ENCODE measurements at places on chromosomes 11 and 22.

- no peak for DNase-seq
Measured at GRCh38 chr22:17064498-17065100, 20.2 kb upstream of the IL17RA start.

- DNase-seq, result no peak
Measured at GRCh38 chr22:46349238-46349637, 13.7 kb downstream of the TRMU start.

GRCh38 chr22:17243524-17243923, 24.3 kb upstream of the ADA2 start:
- no peak for DNase-seq

DNA sequence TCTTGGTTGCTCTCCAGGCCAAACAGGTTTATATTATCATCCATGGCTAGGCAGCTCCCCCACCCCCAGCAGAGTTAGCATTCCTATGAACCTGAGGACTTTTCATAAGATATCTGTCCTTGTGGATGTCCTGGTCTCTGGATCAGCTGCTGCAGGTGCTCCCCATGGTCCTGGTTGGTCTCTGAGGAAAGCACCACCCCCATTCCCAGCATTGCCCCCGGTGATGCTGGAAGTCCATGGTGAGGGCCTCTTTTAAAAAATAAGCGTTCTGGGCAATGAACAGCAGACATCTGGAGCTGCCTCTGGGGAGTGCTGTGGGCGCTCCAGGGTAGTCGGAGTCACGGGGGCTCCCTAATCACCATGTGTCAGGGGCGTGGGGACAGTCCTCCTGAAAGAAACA, 26.6 kb downstream of the DKK3 start:
- no peak for DNase-seq

GRCh38 chr11:35303596-35304385, 115.6 kb downstream of the SLC1A2 start:
- DNase-seq, result no peak

DNA sequence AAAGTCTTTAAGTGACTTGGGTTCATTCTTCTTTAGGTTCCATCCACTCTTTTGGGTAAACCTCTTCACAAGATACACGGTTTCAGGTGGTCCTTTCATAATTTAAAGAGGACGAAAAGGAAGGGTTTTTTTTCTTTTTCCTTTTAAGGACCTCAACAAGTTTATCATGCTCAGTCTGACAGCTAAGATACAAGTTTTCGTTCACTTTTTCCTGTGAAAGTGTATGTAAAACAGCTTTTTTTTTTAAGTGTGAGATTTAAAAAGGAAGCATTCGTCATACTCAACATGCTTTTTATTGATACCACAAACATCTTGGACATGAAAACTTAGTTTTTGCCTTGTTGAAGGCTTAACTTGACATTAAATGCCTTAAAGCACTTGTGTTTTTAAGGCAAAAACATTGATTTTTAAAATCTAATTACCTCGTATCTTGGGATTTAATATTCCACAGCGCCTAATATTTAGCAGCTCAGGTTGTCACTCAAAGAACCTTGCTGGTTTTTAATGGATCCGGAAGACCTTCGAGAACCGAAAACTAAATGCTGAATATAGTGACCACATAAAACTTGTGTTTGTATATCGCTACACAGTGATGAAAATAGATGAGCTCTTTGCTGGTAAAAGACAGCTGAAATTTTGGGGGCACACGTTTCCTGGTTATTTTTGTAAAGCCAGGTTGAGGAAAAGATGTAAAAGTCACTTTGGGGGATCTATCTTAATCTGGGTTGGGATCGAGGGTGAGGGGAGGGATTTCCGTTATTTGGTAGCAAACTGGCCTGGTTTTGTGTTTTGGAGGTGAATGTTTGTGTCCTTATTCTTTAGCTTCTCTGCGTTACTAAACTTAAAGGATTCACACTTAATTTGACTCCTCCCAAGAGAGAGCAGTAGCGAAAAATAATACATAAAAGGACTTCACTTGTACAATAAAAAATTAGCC, 2.3 kb downstream of the PCF11 start:
- no peak for DNase-seq

DNA sequence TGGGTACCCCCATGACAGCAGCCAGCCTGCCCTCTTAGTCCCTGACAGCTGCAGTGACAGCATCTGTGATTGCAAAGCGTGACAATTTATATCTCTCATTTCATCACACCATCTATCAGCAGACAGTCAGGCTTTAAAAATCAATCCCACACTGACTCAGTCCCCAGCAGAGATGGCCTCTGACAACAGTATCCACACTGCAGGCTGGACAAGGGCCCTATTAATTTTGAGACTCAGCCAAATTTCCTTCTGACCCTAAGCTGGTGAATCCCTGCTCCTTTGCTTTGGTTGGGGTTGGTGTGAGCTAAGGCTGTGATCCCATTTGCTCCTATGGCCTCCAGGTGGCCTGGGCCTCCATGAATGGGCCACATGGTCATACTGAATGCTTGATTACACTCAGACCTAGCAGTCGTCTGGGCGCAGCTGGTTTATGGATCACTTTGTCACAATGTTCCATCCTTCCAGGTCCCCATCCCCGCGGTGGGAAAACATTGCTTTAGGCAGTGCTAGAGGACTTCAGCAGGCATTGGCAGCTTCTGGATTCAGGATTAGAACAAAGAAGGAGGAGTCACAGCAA, 68.2 kb upstream of the B3GAT1 start:
- no peak for DNase-seq

DNA sequence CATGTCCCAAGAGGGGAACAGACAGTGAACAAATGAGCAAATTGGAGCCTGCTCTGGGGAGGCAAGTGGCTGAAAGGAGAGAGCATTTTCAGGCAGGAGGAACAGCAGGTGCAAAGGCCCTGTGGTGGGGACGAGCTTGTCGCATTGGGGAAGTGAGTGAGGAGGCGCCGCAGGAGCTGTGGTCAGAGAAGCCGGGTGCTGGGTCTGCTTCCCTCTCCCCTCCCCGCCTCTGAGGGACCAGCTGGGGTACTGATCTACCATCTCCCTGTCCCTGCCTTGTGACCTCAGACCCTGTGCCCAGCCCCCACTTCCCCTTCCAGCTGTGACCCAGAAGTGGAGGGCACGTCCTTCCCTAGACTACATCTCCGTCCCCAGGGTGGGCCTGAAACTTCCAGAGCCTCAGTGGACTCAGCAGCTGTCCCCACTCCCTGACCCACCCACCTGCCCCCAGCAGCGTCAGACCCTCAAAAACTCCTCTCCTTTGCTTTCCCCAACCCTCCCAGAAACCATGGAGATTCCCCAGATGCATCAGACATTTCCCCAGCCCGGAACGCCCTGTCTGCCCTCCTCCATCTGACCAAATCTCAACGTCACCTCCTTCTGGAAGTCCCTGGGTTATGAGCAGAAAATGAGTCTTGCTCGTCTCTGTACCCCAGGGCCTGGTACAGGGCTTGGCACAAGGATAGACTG, 19.7 kb upstream of the PDGFB start:
- DNase-seq, result no peak

- no peak for DNase-seq
Measured at GRCh38 chr11:67662835-67663531, 11.4 kb downstream of the ALDH3B2 start.

DNA sequence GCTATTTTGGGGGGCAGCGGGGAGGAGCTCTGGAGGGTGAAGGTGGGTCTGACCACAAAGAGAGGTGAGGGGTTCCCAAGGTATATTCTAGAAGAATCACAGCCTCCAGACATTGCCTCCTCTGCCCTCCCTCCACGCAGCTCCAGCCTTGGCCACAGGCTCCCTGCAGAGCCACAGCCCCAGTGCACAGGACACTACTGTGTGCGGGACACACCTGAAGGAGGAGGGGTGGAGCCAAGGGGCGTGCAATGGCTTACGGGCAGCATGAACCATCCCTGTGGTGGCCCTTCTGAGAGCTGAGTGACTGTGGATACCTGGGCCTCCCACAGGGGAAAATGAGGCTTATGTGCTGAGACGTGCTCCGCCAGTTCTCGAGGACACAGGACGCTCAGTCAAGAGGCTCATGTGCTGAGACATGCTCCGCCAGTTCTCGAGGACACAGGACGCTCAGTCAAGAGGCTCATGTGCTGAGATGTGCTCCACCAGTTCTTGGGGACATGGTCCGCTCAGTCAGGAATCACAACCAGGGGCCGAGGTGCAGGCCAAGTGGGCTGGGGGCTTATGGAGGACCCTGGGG, 417.3 kb downstream of the SHANK2 start:
- DNase-seq, result no peak

DNA sequence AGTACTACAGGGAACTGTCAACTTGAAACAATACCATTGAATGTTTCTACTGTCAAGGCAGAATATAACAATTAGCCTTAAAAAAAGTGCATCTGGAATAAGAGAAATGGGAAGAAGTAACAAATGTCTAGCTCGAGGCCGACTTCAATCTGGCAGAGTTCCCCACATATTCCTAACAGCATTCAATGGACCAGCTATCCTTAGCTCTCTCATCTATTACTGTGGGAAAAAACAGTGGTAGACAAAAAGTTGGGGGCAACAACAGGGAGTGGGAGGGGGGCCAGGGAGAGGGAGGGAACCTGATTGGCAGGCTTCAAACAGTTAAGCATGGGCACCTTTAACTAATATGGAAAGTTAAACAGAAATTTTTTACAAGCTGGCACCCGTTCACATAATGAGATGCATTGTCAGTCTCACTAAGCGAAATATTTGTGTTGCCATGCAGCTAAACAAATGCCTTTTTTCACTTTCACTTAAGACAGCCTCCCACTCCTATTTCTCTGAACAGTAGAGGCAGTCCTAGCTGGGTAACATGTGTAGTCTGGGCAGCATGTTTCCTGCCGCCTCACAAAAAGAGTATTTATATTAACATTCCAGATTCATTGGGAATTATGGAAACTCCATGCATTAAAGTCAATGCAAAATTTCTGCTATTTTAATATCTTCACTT, 62.2 kb upstream of the SOX6 start:
- DNase-seq, result no peak

DNA sequence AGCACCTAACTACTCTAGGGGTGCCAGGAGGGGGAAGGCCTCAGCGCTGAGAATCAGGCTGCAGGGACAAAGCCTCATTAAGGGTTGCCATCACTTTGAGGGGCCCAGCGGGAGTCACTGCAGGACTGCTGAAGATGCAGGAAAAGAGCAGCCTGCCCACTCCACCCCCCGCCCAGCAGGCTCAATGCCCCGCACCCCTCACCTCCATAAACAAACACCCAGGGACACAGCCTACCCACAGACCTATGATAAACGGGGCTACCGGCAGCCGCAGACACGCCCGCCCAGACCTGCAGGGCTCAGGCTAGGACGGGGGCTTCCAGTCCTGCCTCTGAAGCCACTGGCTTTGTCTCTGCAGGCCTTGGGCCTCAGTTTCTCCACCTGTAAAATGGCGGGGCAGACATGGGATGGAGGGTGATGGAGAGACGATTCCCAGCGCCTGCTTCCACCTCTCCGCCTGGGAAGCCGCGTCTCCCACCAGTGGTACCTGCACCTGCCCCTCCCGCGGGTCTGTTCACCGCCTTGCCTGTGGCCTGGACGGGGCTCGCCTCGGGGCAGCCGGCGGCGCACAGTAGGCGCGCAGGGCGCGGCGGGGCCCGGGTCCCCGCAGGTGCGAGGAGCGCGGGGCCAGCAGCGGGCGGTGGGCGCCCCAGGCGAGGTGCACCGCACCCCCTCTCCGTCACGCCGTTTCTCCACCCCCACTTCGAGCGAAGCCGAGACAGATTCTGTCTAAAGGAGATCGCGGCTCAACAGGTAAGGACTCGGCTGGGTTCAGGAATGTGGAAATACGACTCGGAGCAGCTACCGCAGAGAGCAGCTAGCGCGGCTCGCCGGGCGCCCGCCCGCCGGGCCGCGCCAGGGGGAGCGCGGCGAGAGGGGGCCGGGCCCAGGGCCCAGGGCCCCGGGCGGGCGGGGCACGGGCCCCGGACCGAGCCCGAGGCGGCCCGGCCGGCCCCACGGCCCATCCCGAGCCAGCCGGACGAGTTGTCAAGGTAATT, 1.5 kb downstream of the WNT7B start:
- DNase-seq, result no peak

DNA sequence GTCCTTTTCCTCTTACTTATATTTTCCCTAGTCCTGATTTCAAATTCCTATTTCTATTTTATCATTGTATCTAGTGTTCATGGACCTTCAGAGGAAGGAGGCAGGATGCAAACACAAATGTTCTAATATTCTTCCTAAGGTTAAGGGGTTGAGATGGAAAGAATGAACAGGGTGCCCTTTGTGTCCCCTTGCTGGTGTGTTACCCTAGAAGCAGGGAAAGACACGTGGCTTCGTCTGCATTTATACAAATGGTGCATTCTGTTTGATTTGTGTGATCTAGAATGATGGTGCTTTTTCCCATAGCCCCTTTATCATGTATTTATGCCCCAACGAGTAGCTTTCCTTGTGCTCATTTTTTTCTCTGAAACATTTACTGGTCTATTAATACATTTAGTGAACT, 76.2 kb downstream of the PLEKHA7 start:
- DNase-seq, result no peak

DNA sequence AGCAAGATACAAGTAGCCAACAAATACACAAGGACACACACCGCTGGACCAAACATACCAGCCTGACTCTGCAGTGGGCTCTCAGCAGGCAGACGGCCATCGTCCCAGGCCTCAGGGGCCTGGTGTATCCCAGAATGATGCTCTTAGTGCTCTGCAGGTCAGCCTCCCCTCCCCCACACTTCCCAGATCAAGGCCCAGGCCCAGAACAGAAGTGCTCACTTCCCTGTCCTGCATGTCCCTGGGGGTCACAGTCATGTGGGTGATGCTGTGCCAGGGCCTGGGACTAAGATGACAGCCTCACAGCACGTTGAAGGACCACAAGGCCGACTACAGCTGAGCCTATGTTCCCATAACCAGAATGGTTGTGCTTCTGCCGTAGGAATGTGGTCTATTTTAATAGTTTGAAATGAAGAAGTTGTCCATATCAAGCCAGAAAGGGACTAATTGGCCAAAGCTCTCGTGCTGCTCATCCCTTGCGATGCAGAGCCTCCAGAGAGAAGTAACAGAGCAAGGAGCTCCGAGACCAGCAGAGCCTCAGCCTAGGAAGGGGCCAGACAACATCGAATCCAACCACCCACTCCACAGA, 48.6 kb downstream of the GAB4 start:
- no peak for DNase-seq

- peak; percentile 72 for DNase-seq
Measured at GRCh38 chr22:36220451-36220921, 18.8 kb downstream of the APOL2 start.

DNA sequence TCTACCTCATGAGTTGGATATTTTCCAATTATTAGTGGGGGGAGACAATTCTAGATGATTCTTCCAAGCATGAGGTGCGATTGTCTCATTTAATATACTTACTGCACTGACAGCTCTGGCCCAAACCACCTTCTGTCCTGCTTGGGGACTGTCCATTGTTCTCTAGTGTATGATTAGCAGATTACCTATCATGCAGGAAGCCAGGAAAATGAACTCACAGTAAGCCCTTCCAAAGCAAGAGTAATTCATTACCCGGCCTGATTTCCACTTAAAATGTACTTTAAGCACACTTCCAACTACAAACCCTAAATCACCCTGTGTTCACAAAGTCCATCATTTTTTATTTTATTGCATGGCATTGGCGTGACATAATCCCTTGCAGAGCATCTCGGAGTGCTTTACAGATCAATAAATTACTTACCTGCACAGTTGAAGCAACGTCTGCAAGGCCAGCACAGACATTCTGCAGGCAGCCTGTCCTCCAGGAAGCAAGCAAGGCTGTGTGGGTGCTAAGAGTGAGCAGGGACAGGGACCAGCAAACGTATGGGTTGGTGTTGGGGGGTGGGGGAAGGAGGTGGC, 838.2 kb downstream of the NTM start:
- DNase-seq, result no peak

Data from SHP77 treated with DMSO at 0.1 percent for 48 hours (cell line).